ENCODE measurements at places on chromosomes 1 and 21.

DNA sequence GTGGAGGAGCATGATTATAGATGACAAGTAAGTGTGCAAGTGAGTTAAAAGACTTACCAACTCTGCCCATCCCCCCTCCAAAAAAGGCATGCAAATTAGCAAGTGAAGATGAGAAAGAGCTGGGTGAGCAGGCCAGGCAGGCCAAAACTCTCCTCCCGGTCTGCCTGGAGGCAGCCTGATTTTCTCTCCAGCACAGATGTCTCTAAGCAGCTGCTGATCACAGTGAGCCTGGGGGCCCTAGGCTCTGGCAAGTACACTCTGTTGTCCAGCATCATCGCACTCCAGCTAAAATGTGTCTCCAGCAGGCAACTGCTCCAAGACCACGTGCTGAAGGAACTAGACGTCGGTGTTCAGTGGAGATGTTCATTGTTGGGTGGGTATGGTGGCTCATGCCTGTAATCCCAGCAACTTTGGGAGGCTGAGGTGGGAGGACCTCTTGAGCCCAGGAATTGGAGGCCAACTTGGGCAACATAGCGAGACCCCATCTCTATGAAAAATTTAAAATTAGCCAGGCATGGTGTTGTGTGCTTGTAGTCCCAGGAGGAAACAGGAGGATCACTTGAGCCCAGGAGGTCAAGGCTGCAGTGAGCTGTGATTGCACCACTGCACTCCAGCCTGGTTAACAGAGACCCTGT is 56.7 kb upstream of the PUM1 start:
- DNase-seq = no peak

GRCh38 chr1:151693057-151693651 is 23.4 kb downstream of the CELF3 start:
- peak; percentile 38 for DNase-seq

GRCh38 chr21:16013570-16013969 is 283.8 kb downstream of the USP25 start:
- no peak for DNase-seq

- DNase-seq = peak; percentile 11
Observed at GRCh38 chr1:7341145-7341905, 429.8 kb upstream of the VAMP3 start.

- DNase-seq = no peak
Observed at GRCh38 chr21:17732306-17732705, 86.8 kb downstream of the C21orf91 start.

- DNase-seq = no peak
Observed at GRCh38 chr1:119537966-119538365, 31.0 kb downstream of the HSD3B1 start.

GRCh38 chr1:220430059-220430458 is 97.9 kb upstream of the MARK1 start:
- DNase-seq = peak; percentile 23

GRCh38 chr1:101316799-101317198 is 80.0 kb downstream of the S1PR1 start:
- no peak for DNase-seq

- no peak for DNase-seq
Observed at GRCh38 chr21:25331286-25331685, 276.0 kb downstream of the MRPL39 start.

- DNase-seq = no peak
Observed at GRCh38 chr21:33916200-33916567, 580 bp upstream of the ATP5PO start.

- DNase-seq = peak; percentile 17
Observed at GRCh38 chr1:242147096-242147976, 148.4 kb upstream of the MAP1LC3C start.

DNA sequence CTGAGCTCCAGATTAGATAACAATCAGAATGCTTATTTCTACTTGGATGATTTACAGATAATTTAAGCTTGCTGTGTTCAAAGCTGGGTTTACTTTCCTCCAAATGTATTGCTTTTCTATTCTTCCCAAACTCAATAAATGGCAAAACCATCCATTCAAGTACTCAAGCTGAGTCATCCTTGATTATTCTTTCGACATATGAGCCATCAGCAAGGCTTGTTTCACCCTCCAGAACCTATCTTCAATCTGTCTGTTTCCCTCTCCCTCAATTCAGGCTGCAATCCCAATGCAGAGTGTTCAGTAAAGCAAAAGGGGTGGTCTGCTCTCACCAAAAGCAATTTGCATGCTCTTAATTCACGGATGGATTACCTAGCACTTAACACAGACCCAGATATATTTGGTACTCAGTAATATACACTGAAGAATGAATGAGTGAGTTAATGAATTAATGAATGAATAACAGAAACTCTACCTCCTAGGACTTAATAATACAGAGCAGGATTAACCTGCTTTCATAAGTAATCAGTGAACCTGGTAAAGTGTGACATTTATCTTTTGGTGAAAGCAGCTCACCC is 41.9 kb downstream of the DDR2 start:
- peak; percentile 56 for DNase-seq

GRCh38 chr1:32701421-32701911 is 1.1 kb downstream of the SYNC start:
- no peak for DNase-seq

DNA sequence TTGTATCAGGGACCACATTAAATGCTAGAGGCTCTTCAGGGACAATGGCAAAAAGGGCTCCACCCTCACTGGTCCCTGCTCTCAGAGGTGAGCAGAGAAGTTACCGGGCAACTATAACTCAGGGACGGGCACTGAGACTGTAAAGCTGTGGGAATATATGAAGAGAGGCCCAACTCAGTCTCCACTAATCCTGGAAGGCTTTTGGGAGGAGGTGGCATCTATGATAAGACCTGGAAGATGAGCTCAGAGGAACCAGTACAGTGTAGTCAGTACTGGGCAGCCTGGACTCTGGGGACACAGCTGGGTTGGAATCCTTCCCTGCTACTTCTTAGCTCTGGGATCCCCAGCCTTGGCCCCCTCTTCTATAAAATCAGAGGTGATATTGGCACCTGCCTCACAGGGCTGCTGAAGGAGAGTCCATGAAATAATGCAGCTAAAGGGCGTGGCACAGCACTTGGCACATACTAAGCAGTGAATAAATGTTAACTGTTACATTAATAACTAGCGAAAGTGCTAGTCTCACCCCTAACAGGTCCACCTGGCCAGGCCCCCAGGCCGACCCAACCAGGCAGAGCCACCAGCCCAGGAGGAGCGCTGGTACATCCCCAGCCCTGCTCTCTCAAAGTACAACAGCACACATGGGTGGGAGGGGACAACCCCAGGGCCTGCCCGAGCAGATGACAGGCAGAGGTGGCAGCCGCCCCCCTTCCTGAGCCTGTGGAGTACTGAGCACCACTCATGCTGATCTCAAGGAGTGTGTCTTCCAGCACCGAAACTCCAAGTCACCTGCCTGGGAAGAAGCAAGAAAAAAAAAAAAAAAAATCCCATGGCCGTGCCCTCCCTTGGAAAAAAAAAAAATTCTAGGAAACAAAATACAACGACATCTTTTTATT is 62.7 kb downstream of the CASZ1 start:
- DNase-seq = no peak

DNA sequence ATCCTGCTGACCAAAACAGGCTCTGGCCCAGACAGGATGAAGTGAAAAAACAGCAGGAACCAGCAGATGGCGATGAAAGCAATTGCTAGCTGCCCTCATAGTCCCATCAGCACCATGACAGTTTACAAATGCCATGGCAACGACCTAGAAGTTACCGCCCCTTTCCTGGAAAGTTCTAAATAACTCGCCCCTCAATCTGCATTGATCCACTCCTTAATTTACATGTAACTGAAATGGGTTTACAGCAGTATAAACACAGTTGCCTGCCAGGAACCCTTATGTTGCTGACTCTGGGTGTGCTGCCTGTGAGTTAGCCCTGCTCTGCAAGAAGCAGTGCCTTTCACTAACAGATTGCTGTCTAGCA is 65.5 kb upstream of the CR1L start:
- peak; percentile 51 for DNase-seq

DNA sequence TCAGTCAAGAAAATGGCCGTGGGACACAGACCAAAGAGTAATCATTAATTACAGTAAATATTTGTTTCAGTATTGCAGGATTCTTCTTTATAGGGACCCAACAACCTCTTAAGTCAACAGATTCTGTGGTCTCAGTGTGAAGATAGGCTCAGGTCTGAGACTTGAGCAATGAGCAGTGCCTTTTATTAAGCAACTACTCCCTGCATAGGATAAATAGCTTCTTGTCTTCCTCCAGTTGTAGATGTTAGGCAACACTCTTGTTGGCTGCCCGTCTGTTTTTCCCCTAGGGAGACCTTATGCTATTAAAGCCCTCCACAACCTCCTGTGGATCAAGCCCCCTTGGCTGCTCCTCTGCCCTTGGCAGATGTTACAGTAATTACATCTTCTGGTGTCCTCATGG is 1.8 kb upstream of the OMA1 start:
- no peak for DNase-seq

DNA sequence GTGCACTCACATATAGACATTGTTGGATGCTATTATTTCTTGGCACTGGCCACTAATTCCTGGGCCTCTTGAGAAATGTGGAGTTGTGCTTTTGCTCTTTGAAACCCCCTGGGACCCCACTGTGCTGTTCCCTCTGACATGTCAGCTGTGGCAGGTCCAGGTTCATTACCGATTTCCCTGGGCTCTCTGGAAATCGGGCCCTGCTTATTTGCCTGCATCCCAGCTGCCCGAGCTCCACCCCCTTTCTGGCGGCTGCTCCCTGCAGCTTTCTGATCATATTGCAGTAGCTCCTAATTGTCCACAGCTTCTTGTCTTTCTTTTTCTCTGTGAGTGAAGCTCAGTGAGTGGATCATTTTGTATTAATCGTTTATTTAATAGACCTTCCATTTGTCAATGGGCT is 183.7 kb upstream of the FAM78B start:
- DNase-seq = no peak

- no peak for DNase-seq
Observed at GRCh38 chr1:25553749-25554429, 10.5 kb downstream of the LDLRAP1 start.

DNA sequence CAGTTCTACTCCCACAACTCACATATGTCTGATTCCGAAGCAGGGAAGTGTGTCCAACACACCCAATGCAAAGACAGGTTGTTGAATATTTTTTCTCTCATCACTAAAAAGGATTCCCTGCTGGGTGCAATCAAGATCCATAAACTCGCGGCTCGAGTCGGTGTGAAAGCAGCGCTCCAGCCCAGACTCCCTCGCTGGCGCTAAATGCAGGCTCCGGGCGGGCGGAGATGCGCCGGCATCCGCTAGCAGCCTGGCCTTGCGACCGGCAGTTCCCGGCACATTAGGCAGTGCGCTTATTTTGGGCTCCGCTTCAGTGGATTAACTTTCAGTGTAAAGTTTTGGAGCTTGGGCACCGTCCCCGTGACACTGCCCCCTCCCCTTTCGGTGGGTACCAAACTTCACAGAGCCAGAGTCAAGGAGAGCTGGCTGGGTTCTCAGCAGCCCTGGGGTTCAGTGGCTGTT is 87.7 kb upstream of the POU3F1 start:
- no peak for DNase-seq

- no peak for DNase-seq
Observed at GRCh38 chr1:11388617-11389016, 90.3 kb upstream of the DISP3 start.

DNA sequence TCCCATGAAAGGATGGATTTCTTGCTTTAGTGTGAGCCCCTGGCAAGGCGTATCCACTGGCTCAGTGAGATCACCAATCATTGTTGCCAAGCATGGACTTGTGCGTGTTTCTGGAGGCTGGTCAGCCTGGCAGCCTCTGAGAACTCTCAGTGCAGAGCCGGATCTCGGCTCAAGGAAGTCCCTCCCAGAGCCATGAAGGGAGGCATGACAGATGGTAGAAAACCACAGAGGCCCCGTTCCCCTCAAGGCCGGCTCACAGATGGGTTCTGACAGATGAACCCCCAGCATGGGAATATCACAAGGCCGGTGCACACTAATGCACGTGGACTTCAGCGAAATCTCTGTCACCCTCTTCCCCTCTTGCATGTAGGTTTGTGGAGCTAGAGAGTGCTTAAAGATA is 290.5 kb downstream of the AJAP1 start:
- DNase-seq = no peak

- DNase-seq = no peak
Observed at GRCh38 chr1:25080294-25081209, 150.5 kb upstream of the RUNX3 start.

GRCh38 chr1:207414606-207415108 is 39.5 kb upstream of the CR2 start:
- DNase-seq = no peak

DNA sequence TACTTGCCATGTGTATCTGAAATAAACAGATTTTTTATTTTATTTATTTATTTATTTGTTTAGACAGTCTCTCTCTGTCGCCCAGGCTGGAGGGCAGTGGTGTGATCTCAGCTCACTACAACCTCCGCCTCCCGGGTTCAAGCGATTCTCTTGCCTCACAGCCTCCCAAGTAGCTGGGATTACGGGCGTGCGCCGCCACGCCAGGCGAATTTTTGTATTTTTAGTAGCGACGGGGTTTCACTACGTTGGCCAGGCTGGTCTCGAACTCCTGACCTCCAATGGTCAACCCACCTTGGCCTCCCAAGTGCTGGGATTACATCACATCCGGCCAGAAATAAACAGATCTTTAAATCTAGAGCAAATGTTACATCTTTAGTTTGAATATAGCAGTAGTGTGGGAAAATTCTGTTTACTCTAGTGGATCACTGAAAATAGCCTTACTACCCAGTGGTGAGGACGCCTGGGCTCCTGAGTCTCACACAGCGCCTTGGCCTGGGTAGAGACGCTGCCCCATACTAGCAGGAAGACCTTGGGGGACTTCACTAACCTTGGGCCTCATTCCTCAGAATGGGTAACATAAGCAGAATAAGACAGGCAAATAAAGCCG is 709 bp downstream of the GART start:
- DNase-seq = peak; percentile 6

DNA sequence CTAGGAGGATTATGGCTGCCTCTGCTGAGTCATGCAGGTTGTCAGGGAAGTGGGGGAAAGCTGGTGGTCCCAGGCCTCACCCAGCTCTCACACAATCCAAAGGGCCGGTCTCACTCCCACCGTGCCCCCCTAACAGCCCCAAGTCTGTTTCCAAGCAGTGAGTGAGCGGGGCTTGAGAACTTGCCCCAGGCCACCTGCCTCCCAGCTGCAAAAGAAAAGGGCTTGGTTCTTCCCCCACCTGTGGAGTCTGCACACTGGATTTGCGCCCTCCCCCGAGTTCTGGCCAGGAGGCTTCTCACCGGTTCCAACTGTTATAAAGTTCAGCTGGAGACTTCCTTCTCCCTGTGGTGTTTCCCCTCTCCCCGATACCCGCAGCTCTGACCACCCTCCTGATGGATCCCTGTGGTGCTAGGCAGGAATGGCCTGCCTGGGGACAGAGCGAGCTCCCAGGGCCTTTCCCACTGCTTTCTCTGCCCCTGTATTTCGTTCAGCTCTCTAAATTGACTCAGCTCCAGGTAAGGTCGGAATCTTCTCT is 222.3 kb downstream of the BARHL2 start:
- no peak for DNase-seq

- DNase-seq = no peak
Observed at GRCh38 chr1:160074865-160075264, 4.9 kb upstream of the KCNJ10 start.

- DNase-seq = peak; percentile 73
Observed at GRCh38 chr1:221418346-221418745, 323.5 kb downstream of the DUSP10 start.

GRCh38 chr1:168498159-168498631 is 45.6 kb downstream of the XCL2 start:
- DNase-seq = peak; percentile 32
